Kidney (tissue), 22 donors: ENCODE measurements at places on chromosomes 13 and 19. TPM values are rescaled to one million over a fixed set of nuclear protein-coding genes. Genes with fewer than 3 reads are reported as not detected.

DNA sequence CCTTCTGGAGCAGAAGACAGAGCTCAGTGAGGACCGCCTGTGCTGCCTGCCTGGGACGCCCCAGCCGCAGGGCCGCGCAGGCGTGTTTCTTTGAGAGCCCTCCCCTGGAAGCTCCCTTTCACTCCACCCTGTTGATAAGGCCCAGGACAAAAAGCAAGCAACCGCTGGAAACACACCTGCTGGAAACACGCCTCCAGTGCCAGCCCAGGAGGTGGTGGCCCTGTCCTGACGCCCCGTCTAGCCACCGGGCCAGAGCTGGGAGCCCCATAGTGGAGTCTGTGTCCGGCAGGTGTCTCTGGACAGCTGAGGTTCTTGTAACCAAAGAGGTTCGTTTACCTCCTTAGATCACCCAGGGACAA, 173.8 kb downstream of the KATNAL1 start:
- no peaks in the 10 kb centered on the region for H3K36me3 ChIP-seq
- H3K4me3 ChIP-seq, result no peak overlapping the region
- no peaks in the 10 kb centered on the region for H3K4me1 ChIP-seq
- H3K27ac ChIP-seq, result no peak overlapping the region
- DNase-seq, result no peak
- no peaks in the 10 kb centered on the region for H3K27me3 ChIP-seq

DNA sequence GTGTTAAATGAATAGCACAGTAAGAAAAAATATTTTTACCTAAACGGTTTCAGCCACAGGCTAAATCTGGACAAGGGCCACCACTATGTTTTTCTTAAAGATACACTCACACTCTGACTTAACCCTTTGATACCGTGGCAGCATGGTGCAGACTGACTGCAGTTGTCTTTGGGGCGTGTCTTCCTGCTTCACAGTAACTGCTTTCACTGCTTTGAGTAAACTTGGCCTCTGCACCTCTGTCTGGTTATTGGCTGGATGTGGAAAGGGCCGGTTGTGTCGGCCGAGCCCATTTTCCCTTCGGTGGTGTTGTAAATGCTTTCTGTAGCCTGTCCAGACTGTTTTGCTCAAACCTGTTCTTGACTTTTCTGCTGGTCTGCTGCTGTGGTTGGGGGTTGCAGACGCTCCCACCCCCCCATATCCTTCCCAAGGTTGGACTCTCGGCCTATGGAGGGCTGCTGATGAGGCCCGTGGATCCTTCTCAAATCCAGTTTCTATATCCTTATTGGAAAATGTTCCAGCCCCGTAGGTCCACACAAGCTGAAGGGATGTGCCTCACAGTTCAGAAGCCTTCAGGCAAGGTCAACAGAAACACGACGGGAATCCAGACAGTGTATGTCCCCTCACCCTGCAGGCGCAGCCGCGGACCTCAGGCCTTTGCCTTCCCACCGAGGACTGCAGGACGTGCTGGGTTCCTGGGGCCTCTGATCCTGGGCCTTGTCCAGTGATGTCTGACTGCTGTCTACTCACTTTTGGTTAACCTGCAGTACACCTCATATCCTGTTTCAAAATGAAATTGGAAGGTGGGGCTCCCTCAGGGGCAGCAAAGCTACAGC, 90.2 kb upstream of the RNF113B start:
- peak overlapping the region; percentile 1 for H3K4me3 ChIP-seq
- H3K27me3 ChIP-seq, result no peaks in the 10 kb centered on the region
- peak overlapping the region; percentile 64 for H3K27ac ChIP-seq
- H3K4me1 ChIP-seq, result peaks cover 39% of the 10 kb centered on the region
- DNase-seq, result no peak

DNA sequence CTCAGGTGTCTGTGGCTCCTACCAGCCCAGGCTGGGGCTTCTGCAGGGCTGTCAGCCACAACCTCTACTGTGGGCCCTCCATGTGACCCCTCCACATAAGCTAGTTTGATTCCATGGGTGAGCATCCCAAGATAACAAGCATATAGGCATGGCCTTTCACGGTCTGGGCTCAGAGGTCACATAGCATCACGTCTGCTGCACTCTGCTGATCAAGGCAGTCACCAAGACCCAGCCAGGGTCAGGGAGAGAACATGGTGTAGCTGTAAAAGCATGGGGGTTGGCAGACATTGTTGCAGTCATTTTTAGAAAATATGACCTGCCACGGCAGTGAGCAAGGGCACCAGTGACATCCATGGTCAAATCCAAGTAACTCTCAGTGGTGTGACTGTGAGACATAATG, 698.8 kb downstream of the UQCRFS1 start:
- H3K4me1 ChIP-seq, result no peaks in the 10 kb centered on the region
- no peak for DNase-seq
- H3K4me3 ChIP-seq, result no peak overlapping the region
- no peak overlapping the region for H3K27ac ChIP-seq
- no peaks in the 10 kb centered on the region for H3K36me3 ChIP-seq
- H3K27me3 ChIP-seq, result no peaks in the 10 kb centered on the region

DNA sequence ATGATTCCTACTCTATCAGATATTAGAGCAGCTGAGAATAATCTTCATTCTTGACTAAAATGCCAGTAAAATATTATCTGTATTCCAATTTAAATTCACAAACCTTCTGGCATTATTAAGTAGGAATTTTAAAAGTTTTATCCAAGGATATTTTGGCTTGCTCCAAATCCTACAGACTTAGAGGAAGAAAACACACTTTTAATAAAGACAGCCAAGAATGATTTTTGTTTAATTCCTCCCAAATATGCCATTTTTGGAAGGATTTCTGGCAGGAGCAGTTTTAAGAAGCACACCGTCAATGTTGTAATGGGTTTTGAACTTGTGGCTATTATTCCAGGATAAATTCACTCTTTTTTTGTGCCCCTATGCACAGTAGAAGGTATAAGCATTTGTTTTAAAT, 355.1 kb downstream of the SLITRK5 start:
- H3K27ac ChIP-seq, result no peak overlapping the region
- no peak for DNase-seq
- H3K27me3 ChIP-seq, result no peaks in the 10 kb centered on the region
- no peaks in the 10 kb centered on the region for H3K36me3 ChIP-seq

DNA sequence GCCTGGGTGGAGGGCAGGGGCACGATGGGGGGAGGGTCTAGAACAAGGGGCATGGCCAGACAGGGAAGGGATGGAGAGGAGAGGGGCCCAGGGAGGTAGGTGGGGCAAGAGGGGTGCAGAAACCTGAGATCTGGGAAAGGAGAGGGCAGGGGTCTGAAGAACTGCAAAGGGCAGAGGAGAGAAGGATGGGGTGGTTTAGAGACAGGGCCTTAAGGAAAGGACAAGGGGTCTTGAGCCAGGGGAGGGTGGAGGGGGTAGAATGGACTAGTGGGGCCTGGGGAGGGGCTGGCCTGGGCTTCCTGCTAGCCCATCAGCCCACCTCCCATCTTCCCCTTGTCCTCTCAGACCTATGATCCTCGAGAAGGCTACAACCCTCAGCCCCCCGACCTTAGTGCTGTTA, 72.5 kb downstream of the RYR1 start:
- no peak for DNase-seq
- H3K36me3 ChIP-seq, result no peaks in the 10 kb centered on the region
- no peaks in the 10 kb centered on the region for H3K4me1 ChIP-seq
- H3K27ac ChIP-seq, result no peak overlapping the region

The OXGR1 gene
- 0.72 TPM for total RNA-seq

The VPS36 gene
- total RNA-seq, result 48.9 TPM
